Transverse colon (tissue), 4 donors: ENCODE measurements at places on chromosomes 11 and 22. TPM values are rescaled to one million over a fixed set of nuclear protein-coding genes. Genes with fewer than 3 reads are reported as not detected.

DNA sequence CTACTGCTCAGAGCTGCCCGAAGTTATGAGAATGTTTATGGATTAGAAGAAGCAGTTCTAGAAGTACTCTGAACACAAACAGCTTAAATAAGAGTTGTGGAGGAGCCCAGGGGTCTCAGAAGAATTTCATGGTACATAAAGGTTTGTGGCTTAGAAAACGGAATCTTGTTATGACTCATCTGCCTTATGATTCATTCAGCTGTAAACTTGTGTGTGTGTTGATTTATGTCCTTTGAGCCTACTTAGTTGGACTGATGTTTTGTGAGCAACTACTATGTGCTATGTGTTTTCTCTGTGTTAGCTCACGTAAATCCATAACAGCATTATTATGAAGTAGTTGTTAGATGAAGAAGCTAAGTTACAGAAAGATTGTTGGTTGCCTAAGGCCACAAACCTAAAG lies 203.7 kb downstream of the PGR start:
- DNase-seq, result no peak

DNA sequence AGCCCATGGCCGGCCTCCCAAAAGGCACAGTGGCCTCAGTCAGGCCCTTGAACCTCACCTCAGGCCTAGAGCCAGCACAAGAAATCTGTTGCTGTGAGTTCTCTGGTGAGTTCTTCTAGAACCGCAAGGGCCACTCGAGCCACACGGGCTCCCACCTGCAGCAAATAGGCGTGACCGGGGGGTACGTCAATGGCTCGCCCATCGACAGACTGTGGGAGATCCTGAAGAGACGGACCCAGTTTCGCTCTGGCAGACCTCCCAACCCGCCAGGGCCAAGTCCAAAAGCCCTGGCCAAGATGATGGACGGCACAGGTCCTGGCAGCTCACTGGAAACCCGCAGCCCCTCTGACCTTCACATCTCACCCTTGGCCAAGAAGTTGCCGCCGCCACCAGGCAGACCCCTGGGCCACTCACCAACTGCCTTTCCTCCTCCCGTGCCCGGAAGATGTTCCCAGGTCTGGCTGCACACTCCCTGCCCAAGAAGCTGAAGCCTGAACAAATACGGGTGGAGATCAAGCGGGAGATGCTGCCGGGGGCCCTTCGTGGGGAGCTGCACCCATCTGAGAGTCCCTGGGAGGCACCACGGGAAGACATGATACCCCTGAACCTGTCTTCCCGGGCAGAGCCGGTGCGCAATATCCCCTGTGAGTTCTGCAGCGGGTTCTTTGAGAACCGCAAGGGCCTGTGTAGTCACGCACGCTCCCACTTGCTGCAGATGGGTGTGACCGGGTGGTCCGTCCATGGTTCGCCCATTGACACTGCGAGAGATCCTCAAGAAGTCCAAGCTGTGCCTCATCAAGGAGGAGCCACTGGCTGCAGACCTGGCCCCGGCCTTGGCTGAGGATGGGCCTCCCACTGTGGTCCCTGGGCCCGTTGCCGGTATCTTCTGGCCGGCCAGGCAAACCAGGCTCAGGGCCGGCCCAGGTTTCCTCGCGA lies 544.2 kb upstream of the CCDC179 start:
- DNase-seq, result no peak

DNA sequence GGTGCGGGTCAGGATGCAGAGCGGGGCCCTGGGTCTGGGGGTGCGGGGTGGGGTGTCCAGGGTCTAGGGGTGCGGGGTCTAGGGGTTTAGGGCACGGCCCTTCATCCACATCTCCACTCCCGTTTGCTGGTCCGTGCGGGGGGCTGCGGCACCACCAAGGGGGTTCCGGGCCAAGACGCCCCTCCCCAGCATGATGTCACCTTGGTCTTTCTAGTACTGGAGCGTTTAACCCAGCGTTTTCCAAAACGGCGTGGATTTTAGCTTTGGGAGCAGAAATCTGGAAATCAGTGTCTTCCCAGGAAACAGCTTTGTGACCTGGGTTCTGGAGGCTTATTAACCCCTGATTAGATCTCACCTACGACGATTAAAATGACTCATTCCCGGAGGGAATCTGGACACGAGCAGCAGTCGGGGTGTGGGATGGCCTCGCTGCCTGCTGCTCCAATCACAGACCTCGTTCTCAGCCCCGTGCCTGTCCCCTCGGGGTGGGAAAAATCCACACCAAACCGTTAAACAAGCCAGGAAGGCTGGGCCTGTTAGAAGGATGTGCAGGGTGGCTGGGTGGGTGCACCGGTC lies 759 bp downstream of the AP2A2 start:
- peak; percentile 41 for DNase-seq

DNA sequence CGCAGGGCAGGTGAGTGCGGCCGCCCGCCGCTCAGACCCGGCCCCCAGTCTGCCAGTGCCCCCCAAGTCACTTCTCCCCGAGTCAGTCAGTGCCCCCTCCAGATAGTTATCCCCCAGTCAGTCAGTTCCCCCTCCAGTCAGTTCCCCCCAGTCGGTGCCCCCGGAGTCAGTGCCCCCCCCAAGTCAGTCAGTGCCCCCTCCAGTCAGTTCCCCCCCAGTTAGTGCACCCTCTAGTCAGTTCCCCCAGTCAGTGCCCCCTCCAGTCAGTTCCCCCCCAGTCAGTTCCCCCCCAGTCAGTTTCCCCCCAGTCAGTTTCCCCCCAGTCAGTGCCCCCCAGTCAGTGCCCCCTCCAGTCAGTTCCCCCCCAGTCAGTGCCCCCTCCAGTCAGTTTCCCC lies 411 bp downstream of the PPP6R2 start:
- DNase-seq, result no peak

GRCh38 chr11:105100206-105100605 lies 39.4 kb downstream of the CARD18 start:
- DNase-seq, result no peak

- no peak for DNase-seq
Observed at GRCh38 chr22:23563111-23563510, 17.0 kb downstream of the IGLL1 start.

GRCh38 chr11:65572356-65573051 lies at the start of gene FAM89B:
FAM89B (plus strand) TSS chr11:65572538; CDS start chr11:65572670, 132 bp downstream.
- peak; percentile 95 for DNase-seq

GRCh38 chr11:66317723-66318599 lies 1.1 kb upstream of the CD248 start:
- DNase-seq, result peak; percentile 47

GRCh38 chr11:57787006-57787604 lies 25.5 kb downstream of the CTNND1 start:
- DNase-seq, result no peak

- peak; percentile 22 for DNase-seq
Observed at GRCh38 chr11:115941481-115941993, 437.3 kb upstream of the CADM1 start.

DNA sequence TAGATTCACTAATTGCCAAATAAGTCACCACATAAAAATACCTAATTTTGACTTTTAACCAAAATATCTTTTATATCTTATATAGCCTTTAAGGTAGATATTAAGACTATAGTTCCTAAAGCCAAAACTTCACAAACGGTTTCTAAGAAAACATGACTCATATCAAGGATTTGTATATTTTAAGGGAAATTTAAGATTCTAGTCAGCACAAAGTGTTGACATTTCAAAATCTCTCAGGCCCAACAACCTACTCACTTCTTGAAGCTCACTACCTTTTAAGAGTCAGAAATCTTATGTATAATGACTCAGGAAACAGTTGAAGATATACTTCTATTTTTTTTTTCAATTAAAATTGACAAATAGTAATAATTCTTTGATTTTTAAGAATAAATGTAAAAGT lies 221.9 kb downstream of the SBF2 start:
- no peak for DNase-seq

DNA sequence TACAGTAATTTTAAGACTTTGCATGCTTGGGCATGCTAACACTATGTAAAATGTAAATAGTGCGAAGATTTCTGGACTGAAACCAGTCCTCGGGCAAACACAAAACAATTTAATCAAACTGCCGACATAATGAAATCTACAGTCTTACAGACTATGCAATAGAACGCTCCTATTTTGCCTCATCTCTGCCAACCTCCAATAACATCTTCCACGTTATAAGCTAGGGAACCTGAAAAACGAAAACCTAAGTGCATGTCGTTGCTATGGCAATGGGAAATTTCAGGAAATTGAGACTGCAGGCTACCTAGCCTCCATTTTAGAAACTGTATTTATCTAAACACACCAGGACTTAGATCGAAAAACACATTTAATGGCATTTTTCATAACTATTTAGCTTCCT lies 1.1 kb downstream of the CSTF3 start:
- DNase-seq, result no peak

DNA sequence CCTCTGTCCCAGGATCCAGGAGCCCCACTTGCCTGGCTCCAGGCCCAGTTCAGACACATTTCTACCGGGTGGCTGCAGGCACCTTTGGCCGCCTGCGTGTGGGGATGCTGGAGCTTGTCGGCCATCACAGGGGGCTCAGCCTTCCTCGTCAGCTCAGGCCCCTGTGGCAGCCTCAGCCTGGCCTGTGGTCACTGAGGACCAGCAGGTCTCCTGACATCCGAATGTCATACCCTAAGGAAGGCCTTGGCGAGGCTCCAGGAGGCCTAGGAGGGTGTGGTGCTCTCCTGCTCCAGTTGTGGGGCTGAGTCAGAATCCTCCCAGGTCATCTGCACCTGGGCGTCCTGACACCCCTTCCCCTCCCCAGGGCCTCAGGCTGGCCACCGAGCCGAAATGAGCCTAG lies 14.9 kb upstream of the SOX10 start:
- no peak for DNase-seq

GRCh38 chr11:70628855-70629844 lies 230.8 kb downstream of the CTTN start:
- DNase-seq, result peak; percentile 64

- no peak for DNase-seq
Observed at GRCh38 chr11:46038529-46038928, 82.7 kb downstream of the PHF21A start.

C22orf23 gene
- total RNA-seq, result not detected

SCGB1D2 gene
- not detected for total RNA-seq
